ENCODE measurements at places on chromosomes 12 and 14.

DNA sequence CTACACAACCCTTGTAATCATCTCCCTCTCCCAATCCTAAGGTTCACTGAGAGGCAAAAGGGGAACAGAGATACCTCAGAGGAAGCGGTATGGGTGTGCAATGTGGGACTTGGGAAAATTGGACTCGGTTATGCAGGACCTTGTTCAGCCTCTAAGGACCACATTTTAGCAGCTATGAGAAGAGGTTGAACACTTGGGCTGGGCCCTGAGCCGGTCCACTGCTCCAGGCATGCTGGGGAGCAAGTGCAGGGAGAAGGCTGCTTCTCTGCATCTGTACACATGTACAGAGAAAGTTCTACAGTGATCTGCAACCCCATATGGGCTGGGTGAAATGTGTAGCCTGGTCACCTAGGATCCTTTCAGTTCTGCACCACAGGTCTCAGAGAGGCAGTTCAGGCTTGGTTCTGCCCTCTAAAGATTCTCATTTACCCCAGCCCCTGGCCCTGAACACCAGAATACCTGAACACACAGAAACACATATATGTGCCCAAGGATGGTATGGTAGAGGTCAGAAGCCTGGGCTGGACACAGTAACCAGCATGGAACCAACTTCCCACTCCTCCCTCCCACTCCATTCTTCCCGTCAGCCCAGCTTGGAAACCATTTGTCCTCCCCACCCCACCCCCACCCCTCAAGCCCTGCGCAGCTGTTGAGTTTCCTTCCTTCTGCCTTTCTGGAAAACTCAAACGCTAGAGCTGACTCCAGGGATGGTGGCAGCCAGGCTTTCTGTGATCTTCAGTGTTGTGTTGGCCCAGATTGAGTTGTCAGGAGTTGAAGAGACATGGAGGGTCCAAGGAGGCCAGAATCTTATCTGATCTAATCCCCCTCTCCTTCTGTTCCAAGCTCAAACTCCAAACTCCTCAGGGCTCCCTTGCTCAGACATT, 10.4 kb downstream of the HOXC5 start:
- no peak for DNase-seq

DNA sequence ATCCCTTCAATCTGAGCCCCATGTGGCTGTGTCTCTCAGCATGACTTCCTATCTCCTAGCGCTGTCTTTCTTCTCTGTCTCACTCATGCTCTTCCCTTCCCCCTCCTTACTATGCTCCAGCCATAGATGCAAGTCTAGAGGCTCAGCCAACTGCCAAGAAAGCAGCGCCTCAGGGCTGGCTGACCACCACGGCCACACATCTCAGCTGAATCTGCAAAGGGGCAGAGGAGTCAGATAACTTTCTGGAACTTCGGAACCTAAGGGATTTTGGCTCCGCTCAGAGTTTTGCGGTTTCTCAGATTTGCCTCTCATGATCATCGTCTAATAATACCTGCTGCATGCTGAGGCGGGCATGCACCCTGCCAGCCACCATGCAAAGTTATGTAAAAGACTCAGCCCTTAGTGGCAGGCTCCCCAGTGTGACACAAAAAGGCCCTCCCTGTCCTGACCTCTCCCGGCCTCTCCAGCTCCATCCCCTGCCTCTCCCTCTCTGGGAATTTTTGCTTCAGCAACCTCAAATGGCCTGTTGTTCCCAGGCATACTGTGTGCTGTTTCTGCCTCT, 5.0 kb upstream of the FGF6 start:
- no peak for DNase-seq

GRCh38 chr14:35944847-35945246, 118.7 kb downstream of the BRMS1L start:
- DNase-seq: no peak

- DNase-seq: no peak
Measured at GRCh38 chr12:10027311-10027710, 3.2 kb upstream of the CLEC9A start.

DNA sequence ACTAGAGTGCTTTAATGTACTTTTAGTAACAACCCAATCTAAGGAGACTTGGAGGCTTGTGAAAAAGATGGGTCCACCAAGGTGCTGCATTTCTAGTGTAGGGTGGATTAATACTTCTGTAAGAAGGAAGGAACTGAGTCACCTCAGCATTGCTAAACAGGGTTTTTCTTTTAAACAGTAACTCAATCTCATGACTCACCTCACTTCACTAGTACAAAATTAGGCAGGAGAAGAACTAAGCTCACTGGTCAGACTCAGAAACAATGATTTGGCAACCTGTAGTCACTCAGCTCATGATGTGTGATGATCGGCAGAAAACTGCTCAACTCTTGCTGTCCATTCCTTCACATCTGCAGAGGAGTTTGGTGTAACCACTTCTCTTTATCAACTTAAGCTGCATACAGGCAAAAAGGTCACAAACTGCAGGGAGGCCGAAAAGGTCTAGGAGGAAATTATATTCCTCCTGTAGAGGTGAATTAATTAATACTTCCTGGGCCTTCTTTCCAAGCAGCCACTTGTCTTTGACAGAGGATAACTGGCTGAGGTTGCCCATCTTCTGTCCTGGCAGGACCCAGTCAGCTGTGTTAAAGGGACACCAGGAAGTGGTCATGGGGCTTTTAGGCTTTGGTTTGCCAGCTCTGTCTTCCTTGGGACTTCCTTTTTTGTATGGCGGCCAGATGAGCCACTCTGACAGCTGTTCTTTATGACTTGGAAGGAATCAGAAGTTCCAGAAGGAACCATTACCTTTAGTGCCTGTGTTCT, 466.9 kb downstream of the FUT8 start:
- no peak for DNase-seq

DNA sequence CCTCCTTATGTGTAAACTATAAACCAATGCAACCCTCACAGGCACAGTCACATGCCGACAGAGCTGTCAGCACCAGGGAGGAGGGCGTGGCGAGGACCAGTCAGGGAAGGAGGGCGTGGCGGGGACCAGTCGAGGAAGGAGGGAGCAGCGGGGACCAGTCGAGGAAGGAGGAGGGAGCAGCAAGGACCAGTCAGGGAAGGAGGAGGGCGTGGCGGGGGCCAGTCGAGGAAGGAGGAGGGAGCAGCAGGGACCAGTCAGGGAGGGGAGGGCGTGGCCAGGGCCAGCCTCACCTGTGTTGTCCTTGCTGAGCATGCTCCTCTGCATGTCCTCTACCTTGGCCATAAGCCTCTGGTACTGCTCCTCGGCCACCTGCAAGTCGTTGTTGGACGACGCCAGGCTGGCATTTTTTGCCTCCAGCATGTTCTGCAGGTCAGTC, 24.2 kb downstream of the GOLGA3 start:
- DNase-seq: no peak

DNA sequence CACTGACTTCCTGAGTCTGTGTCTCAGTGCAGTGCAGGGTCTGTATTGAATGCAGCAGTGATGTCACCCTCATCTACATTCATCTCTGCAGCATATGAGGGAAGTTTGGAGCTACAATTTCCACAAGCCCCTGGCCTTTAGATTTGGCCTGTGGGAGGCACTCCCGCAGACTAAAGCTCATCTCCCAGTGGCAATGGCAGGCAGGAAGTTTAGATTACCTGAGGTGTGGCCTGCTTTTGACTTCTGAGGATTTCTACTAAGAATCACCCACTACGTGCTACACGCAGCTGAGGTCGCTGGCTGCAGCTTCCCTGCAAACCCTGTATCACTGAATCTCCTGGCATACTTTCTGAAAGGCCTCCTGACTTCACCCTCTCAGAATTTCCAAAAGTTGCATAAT, 202.2 kb upstream of the PRKD1 start:
- DNase-seq: no peak

DNA sequence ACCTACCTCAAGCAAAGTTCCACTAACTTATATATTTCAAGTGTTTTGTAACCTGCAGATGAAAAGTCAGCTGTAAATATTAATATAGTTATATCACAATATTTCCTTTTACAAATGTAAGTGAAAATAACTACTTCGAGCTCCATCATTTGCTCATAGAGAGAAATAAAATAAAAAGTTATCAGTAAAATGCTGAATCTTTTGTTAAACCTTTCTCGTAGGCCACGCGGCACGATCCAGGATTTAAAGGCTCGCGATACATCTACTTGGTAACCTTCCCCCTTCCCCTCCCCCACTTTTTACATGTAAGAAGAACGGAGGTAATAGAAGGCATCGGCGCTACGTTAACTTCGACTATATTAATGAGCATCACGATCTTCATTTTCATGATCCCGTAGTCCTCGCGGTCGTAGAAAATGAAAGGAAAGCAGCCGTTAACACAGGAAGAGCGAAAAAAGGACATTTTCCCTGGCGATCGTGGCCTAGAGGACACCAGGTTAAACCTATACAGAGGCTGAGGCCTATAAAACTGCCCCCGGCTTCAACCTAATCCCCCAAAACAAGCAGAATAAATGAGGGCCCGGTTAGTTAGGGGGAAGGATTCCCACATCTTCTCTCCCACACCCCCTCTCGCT, 508 bp downstream of the HNRNPC start:
- DNase-seq: no peak
